ENCODE measurements at places on chromosomes 16 and 17.

GRCh38 chr16:10752843-10753523 is 9.3 kb downstream of the NUBP1 start:
- DNase-seq: no peak

- DNase-seq: no peak
These were observed 11.6 kb downstream of the FBXL19 start for GRCh38 chr16:30934827-30935557.

- DNase-seq: no peak
These were observed 11.8 kb upstream of the FAM117A start for GRCh38 chr17:49775546-49776260.

DNA sequence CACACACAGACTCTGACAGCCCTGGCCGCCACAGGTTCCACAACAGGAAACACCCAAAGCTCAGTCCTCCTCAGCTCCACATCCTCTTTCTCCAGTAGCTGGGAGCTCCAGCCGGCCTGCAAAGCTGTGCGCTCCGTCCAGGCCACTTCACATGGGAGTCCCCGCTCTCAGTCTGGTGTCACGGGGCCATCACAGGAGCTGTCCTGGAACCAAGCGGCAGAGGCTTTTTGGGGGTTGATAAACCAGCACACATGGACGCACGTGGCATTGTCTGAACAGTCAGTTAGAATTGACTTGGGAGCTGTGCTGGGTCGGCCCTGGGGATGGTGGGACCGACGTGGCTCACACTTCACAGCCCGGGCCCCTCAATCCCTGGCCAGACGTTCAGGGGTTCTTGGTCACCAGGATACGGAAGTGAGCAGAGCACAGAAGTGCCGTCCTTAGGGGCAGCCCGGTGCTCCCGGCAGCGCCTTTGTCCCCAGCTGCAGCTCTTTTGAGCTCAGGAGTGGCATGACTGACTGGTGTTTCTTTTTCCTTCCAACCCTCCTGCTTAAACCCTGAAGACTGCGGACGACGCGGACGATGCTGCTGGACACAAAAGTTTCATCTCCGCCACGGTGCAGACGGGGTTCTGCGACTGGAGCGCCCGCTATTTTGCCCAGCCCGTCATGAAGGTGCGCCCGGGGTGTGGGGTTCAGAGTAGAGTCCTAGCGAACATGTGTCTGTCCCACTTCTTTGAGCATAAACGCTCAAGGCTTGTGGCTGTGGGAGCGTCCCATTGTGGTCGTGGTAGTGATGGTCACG is 66.6 kb upstream of the CHMP6 start:
- no peak for DNase-seq

GRCh38 chr16:7278636-7279035 is 54.0 kb upstream of the RBFOX1 start:
- DNase-seq: no peak

GRCh38 chr17:28974451-28974850 is 23.1 kb upstream of the PHF12 start:
- no peak for DNase-seq

DNA sequence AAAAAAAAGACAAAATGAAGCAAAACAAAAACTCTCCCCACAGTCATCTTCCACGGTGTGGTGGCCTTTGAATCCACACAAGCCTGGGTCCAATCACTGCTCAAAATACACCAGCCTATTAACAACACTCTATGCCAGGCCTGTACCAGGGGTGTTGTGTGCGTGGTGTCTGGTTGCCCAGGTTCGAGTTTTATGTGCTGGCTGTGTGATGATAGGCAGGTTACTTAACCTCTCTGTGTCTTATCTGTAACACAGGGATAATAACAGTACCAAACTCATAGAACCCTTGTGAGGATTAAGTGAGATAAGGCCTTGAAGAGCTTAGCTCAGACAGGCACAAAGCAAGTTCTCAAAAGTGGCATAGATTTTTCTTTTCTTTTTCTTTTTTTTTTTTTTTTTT is 235.2 kb downstream of the PARN start:
- DNase-seq: no peak

- no peak for DNase-seq
These were observed 157.7 kb upstream of the ZNF267 start for GRCh38 chr16:31715915-31716314.

DNA sequence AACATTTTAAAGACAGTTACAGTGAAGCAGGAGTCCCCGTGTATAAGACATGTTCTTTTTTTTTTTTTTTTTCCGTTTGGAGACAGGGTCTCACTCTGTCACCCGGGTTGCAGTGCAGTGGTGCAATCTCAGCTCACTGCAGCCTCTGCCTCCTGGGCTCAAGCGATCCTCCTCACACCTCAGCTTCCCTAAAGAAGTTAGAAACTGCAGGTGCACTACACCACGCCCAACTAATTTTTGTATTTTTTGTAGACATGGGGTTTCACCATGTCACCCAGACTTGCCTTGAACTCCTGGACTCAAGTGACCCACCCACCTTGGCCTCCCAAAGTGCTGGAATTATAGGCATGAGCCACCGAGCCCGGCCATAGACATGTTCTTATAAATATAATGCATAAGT is 3.0 kb downstream of the EVI2B start:
- DNase-seq: no peak

DNA sequence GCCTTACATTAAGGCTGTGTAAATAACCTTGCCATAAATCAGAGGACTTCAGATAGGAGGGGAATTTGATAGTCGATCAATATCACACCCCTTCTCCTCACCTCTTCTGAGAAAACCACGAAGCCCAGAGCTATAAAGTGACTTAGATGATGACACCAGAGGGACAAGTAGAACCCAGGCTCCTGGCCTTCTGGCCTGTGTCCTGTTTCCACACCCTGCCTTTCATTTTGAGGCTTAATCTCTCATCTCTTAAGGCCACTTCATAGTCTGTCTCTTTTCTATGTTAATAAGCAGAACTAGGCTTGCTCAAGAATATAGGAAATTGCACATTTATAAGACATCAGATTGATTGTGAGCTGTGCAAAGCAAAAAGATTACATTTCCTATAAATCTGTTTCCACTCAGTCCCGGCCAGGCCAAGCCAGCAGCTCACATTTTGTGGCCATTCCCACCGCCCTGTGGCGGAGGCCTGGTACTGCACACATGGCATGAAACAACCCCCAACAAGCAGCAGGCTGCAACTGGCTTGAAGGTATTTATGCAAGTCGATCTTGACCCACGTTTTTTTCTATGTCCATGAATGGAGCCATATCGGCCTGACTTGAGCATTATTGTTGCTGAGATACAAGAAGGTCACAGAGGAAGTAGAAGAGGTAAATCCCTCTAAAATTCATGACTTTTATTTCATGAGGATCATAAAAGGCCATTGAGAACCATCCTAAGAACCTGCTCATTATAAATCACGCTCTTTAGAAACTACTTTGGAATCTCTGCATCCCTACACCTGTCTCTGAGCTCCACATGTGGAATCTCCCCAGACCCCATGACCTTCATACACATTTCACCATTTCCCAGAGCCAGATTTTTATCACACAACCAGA is 93.7 kb downstream of the PMP22 start:
- DNase-seq: peak; percentile 82

DNA sequence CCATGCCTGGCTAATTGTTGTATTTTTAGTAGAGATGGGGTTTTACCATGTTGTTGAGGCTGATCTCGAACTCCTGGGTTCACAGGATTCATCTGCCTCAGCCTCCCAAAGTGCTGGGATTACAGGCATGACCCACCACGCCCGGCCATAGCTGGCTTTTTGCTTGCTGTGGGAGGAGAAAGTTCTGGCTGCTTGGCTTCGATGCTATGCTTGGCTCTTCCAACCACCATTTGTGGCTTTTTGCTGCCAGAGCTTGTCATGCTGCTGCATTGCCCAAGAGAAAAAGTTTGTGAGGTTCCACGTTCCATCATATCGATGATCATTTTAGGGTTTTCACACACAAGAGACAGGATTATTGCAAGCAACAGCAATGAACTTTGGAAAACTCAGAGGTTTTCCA is 16.2 kb downstream of the BMERB1 start:
- no peak for DNase-seq

DNA sequence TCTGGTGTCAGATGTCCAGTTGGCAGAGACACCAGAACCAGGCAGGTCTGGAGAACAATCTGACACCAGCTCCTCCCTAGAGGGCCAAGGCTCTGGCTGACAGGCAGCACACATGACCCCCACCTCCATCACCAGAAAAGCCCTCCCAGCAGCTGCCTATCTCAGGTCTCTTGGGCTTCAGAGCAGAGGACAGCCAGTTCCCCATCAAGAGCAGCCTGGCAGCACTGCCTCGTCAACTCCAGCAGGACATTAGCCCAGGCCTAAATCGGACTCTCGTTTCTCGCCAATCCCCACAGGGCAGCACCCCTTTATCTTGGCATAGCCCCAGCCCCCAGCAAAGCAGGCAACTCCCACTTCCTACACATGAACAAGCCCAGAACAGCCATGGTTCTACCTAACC is 4.4 kb downstream of the JUP start:
- DNase-seq: no peak

GRCh38 chr16:22077700-22078313 is 14.5 kb upstream of the VWA3A start:
- peak; percentile 73 for DNase-seq

DNA sequence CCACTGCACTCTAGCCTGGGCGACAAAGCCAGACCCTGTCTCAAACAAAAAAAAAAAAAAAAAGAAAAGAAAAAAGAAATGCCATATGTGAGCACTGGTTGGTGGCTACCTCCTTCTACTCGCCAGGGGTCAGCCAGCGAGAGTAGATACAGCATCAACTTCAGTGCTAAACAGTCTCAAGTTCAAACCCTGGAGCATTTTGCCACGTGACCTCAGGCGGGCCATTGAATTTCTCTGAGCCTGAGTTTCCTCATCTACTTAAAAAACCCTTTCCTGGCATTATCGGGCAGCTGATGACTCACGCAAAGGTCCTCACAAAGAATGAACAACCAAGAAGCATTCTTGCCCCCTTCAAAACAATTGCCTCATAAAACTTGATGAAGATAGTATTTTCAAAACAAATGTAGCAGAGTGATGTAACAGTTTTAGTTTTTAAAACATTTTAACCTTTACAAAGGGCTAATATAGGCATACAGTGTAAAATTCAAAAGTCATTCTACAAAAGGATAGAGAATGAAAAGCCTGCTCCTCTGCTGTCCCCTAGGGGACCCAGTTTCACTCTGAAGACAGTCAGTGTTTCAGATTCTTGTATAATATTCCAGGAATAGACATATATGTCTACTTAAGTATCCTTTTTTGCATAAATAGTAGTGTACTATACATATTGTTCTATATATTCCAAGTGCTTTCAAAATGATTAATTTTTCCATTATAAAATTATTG is 28.4 kb downstream of the DNAH2 start:
- no peak for DNase-seq

GRCh38 chr16:86529160-86529559 is 18.8 kb downstream of the FOXF1 start:
- no peak for DNase-seq

- no peak for DNase-seq
These were observed 605.0 kb downstream of the WWOX start for GRCh38 chr16:78704416-78704815.

DNA sequence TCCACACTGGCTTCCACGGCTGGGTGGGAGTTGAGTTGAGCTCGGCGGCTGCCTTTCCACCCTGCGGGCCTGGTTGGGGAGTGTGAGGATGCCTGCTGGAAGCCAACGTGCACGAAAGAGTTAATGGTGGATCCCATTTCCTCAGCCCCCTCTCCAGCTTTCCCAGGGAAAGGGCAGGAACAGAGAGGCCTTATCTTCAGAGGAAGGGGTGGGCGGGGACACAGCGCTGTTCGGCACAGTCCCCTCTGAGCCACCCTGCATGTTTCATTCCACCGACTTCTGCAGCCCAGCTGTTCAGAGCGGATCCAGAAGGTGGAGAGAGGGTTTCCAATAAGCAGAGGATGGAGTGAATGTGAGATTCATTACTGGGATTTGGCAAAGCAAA is 295.3 kb downstream of the SEC14L1 start:
- DNase-seq: no peak

- no peak for DNase-seq
These were observed 46.4 kb downstream of the SPOP start for GRCh38 chr17:49631496-49631895.

DNA sequence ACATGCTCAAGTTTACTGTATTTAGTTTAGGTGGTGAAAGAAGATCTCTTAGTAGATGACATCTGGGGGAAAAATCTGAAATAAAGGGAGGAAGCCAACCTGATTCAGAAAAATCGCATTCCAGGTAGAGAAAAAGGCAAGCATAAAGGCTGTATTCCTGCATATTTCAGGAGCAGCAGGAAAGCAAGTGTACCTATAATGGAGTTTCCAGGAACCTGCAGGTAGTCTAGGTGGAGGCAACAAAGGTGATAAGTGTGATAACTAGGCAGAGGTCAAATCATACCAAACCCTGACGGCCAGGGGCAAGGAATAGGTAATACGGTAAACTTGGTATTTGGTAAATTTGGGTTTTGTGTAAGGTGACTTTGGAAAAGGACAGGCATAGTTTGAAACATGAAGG is 132.8 kb upstream of the GOT2 start:
- DNase-seq: no peak

DNA sequence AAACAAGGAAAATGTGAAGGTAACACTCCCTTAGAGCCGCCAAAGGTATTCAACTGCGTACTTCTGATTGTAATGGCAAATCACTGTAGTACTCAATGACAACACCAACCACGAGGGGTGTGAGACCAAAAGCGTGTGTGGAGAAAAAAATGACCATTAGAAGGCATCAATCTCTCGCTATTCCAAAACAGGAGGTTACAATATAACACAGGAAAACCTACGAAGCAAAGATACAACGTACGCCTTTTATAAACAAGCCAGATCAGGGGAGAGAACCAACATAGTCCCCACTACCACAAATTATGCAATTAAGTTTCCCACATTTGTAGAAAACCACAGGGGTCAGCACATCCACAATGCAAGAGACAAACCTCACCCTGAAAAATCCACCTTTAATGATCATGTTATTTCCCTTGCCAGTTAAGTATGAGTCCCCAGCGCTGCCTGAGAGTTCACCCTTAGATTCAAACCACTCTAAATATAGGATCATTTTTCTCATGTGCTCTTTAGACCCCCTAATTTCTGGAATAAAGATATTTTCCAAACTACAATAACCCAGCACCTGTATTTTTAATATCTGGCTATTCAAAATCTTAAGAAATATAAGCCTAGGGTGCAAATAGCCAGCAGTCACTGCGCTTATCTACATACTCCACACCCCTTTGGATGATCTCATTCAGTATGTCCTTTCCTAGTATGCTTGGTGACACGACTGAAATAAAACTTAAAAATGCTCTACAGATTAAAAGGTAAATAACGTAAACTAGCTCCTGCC is 12.4 kb downstream of the TEX14 start:
- no peak for DNase-seq
